ENCODE measurements at places on chromosomes 1 and 21.
A peak's percentile ranks its signal among the peaks of the same experiment; 100 is the strongest.

GRCh38 chr1:70411360-70411844 is 334 bp downstream of the CTH start:
- DNase-seq: no peak

DNA sequence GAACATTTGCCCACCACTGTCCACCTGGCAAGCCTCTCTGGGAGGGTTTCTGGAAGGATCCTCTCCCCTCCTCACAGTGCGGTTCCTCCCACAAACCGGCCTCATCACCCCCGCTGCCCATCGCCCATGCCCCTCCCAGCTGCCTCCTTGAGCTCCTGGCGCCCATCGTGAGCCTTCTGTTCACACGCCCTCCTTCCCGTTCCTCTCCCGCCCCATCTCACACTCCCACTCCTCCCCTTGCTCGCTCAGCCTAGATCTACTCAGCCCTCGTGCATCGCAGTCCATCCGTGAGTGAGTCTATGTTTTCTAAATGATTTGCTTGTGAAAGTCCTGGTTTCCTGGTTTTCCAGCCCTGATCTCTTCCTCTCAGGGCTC is 119.1 kb upstream of the C1orf174 start:
- no peak for DNase-seq

GRCh38 chr1:10401281-10401680 is 2.4 kb downstream of the PGD start:
- no peak for DNase-seq

GRCh38 chr1:4655674-4656532 is 1.5 kb downstream of the AJAP1 start:
- DNase-seq: peak; percentile 93

DNA sequence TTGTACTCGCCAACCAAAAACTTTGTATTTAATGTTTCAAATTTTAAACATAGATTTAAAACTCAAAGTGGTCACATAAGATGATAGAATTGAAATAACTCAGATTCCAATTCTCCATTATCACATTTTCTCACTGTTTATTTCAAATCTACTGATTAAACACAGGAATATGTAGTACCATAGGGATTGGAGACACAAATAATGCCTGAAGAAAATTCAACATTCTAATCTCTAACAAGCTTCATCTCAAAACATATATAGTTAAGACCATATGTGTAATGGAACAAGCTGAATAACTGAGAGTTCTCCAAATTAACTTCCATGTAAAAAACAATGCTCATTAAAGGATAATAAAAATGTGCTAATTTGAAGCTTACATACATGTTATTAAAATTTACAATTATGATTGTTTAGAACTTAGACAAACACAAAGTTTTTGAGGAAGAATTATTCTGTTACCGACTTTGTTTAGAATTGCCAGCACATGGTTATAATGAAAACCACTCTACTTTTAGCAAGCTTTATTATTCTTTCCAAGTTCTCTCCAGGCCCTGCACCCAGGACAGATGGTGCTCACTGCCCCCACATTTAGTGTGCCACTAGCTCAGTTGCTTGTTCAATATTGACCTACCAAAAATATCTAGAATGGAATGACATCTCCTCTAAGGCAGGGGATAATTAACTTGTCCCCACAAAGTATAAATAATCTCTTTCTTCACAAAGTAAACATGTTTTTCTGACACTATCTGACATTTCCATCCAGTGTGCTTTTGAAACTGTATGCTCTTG is 467.2 kb downstream of the TTLL7 start:
- DNase-seq: no peak

DNA sequence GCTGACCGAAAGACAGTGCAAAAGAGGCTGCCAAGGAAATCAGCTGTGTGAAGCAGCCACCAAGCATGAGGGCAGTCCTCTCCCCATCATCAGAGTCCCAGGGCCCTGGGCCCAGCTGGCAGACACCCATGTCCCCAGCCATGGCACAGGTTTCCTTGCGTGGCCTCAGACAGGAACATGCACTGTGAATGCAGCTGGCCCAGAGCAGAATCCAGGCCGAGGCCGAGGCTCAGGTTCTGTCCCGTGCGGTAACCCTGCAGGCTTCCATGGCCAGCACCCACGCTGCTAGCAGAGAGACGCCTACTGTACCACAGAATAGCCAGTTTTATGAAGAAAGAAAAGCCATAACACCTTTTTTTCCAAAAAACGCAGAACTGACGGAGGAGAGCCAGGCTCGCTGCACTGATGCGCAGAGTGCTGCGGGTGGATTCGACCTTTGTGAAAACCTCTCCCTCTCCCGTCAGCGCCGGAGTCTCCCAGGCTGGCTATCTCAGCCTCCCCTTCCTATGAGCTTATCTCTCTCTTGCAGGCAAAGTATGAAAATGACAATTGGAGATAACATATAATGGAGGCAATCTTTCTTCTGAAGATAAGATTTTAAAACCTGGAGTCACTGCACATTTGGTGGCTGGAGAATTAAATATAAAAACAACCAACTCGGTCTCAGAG is 106.6 kb downstream of the NPHP4 start:
- DNase-seq: no peak

DNA sequence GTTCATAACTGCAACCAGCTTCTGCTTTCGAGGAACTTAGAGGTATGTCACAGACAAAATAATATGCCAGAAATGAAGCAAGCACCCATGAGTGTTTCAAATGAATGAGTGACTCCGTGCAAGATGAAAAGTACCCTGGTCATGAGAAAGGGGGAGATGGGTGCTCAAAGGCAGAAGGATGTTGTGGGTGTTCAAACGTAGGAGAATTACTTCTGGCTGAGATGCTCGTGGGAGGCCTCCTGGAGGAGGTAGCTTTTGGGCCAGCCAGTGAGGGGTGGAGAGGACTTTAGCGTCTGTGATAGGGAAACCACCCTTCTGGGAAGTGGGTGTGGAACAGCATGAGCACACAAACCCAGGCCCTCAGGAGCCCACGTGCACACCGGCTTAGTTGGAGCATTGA is 113.8 kb downstream of the SYF2 start:
- no peak for DNase-seq

DNA sequence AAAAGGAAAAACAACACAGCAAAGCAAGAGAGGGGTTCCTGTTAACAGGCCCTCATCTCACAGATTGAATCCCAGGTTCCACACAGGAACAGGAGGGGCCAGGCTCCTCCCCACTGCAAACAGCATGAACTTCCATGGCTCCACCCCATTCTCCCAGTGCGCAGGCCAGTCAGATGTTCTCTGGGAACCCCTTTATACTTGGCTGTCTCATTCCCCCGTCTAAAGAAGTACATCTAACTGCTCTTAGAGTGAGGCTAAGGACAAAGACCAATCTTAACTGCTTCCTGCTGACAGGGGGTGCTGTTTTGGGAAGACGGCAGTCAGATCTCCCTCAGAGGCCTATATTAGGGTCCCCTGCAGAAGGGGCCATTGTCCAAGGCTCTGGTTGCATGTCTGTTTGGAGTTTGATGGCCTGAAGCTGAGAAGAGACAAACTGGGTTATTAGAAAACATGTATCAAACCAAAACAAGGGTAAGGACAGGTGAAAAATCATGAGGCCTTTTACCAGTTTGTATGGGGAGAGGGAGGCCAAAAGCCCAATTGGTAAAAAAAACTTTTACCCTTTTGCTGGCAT is 10.5 kb upstream of the NASP start:
- no peak for DNase-seq

GRCh38 chr1:43427941-43428340 is 25.8 kb downstream of the HYI start:
- DNase-seq: no peak

DNA sequence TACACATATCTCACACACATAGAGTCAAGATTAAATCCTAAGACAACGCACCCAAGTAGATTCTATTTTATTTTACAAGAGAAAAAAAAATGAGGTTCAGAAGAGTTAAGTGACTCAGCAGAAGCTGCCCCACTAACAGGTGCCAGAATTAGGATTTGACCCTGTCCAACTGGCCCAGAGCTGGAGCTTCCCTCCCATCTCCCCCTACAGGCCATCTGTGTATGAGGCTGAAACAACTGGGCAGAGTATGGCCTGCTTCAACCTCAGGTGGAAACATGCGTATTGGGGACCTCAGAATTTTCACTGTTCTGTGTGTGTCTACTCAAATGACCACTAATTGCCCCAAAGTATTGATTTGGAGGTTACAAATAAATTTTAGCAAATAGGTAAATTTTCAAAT is 29.9 kb downstream of the PSMG1 start:
- no peak for DNase-seq

DNA sequence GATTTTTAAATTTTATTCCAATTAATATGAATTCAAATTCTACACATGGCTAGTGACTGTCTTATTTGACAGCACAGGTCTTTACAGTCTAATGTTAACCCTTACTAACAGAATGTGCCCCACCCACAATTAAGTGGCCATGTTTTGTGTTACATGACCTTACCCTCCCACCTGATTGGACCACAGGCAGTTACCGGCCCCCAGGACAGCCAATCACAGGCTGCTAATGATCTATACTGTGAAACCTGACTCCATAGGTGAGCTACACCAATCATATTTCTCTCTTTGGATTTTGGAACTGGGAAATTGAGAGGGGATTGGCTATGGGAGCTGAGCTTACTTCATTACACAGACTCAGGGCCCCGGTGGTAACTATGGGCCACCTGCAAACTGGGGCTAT is 27.5 kb downstream of the ZP4 start:
- DNase-seq: no peak

GRCh38 chr1:5253036-5253435 is 598.6 kb downstream of the AJAP1 start:
- DNase-seq: no peak

DNA sequence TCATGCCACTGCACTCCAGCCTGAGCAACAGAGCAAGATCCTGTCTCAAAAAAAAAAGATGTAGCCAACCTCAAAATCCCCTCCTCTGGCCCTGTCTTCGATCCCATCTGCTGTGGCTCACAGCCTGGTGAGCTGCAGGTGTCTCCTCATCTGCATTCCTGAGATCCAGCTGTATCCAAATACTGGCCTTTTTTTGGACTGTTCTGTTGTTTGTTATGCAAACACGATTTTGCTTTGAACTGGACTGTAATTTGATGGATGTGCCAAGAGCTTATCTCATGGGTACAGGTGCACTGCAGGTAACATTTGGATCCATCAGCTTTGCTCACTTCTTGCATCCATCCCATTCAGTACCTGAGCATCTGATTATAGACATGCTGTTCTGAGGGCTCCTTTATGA is 14.1 kb upstream of the FAM43B start:
- no peak for DNase-seq

DNA sequence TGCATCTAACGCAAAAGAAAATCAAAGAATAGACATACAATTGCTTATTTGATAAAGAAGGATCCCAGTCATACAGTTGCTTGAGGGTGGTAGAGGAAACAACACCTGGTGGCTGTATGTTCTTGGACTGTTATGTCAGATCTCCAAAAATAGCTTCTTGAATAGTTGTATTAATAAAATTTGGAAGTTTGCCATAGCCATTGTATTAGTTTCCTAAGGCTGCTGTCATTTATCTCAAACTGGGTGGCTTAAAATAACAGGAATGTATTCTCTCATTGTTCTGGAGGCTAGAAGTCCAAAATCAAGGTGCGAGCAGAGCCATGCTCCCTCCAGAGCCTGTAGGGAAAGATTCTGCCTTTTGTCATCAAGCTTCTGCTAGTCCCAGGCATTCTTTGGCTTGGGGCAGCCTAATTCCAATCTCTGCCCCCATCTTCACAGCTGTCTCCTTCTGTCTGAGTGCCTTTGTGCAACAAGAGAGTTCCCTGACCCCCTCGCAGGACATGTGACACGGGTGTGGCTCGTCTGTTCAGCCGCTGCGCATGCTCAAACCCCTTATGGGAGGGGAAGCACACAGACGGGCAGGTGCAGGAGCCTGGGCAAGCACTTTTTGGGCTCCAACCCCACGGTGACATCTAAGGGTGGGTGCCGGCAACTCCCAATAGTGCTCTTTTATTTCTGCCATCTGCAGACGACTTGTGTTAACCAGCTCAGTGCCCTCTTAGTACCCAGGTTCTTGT is 21.7 kb upstream of the GRIK1 start:
- DNase-seq: no peak

GRCh38 chr1:104780470-104781078 is 1030.9 kb downstream of the AMY1C start:
- DNase-seq: peak; percentile 58

GRCh38 chr1:230923176-230923575 is 54.9 kb upstream of the C1orf198 start:
- DNase-seq: no peak

DNA sequence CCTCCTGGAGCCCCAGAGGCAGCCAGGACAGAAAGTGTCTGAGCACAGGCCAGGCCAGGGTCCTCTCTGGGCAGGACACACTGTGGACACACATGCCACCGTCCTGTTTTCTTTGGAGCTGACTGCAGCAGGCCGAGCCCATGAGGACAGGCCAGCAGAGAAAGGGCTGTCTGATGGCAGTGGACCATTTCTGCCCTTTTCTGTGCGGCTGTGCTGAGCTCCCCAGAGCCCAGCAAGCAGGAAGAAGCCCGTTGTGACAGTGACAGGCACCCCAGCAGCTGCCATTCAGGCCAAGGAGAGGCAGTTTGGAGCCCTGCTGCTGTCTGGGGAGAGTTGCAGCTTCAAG is 115.8 kb upstream of the ARHGEF16 start:
- no peak for DNase-seq

- no peak for DNase-seq
These were observed 140.6 kb upstream of the SAMSN1 start for GRCh38 chr21:14686466-14687267.

- DNase-seq: no peak
These were observed 47.2 kb downstream of the FMN2 start for GRCh38 chr1:240138867-240139266.

DNA sequence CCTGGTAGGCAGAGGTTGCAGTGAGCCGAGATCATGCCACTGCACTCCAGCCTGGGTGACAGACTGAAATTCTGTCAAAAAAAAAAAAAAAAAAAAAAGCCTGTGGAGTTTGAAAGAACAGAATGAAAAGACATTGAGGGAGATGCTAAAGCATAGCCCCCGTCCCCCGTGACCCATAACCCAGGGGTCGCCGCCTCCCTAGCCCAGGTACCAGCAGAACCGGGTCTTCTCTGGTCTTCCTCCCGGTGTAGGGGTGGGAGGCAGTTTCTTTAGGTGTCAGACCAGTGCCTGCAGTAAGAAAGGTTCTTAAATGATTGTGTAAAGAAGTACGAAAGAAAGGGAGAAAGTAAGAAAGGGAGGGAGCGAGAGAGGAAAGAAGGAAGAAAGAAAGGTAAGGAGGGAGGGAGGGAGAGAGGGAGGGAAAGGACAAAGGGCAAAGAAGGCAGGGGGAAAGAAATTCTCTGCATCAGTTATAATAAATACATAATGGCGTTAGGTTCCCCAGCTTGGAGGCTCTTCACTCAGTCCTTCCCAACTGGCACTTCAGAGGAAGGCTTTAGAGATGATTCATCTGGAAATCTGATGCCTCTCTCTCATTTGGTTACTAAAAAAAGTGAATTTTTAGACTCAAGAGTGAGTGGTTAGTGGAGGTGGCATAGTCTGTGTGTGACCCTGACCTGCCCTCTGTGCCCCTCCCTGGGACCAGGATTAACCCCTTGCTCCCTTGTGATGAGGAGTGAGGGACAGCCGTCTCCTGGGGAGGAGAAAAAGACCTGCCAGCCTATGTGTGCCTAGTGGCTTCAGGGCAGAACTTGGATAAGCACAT is 1.1 kb downstream of the IL24 start:
- DNase-seq: no peak
